ENCODE measurements at places on chromosomes 2 and 18.

- DNase-seq = no peak
Observed at GRCh38 chr2:218081695-218082094, 12.6 kb downstream of the RUFY4 start.

GRCh38 chr2:188450732-188451483 lies 159.2 kb downstream of the GULP1 start:
- DNase-seq = no peak

DNA sequence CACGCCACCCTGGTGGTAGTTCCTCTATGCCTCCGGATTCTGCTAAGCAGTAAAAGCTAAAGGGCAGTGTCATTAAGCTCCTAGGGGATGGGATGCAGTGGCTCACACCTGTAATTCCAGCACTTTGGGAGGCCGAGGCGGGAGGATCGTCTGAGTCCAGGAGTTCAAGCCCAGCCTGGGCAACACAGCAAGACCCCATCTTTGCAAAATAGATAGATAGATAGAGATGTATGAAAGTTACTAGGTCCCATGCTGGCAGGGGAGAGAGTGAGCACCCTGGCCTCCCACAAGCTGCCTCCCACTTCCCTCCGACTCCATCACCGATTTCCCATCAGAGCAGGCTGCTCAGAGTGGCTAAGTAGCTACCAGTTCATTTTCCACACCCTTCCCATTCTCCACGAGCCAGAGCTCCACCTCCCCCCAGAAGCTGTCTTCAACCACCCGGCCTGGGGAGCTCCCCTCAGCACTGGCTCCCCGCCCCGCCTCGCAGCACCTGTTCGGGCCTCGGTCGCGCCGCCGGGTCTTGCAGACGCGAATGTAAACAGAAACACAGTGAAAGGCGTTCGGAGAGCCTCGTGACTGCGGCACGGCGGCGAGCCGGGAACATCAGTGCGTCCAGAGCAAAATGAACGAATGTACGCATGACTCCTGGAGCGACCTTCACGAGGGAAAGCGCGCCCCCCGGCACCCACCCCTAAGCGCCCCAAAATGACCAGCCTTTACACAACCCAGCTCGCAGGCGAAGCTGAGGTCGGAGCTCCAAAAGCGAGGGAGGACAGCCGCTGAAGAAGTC lies 598 bp upstream of the CEP68 start:
- no peak for DNase-seq

- no peak for DNase-seq
Observed at GRCh38 chr2:224971214-224971613, 71.1 kb downstream of the DOCK10 start.

DNA sequence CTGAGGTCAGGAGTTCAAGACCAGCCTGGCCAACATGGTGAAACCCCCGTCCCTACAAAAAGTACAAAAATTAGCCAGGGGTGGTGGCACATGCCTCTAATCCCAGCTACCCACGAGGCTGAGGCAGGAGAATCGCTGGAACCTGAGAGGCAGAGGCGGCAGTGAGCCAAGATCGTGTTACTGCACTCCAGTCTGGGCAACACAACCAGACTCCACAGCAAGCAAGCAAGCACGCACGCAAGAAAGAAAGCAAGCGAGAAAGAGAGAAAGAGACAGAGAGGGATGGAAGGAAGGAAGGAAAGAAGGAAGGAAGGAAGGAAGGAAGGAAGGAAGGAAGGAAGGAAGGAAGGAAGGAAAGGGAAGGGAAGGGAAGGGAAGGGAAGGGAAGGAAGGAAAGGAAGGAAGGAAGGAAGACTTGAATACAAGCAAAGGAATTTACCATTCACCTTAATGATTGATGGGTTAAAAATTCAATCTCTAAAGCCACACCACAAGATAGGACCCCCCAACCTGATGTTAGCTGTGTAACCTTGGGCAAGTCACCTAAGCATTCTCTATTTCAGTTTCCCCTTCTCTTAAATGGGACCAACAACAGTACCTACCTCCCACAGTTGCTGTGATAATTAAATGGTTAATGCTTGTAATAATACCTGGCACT lies 181.7 kb downstream of the ATAD2B start:
- no peak for DNase-seq

- DNase-seq = no peak
Observed at GRCh38 chr2:37634914-37635503, 36.4 kb downstream of the CDC42EP3 start.

GRCh38 chr2:181890271-181890670 lies 1.3 kb upstream of the ITPRID2 start:
- DNase-seq = no peak

DNA sequence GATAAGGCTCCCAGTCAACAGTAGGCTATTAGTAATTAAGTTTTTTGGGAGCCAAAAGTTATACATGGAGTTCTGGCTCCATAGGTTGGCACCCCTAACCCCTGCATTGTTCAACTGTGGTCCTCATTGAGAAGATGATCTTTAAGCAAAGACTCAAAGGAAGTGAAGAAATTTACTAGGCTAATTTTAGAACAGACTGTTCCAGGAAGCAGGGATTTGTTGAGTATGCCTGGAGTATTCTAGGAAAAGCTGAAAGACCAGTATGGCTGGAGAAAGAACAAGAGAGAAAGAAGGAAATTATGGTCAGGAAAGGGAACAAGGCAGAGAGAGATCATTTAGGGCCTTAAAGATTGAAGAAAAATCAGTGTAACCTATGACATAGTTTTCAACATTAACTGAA lies 125.1 kb downstream of the PMAIP1 start:
- DNase-seq = no peak

DNA sequence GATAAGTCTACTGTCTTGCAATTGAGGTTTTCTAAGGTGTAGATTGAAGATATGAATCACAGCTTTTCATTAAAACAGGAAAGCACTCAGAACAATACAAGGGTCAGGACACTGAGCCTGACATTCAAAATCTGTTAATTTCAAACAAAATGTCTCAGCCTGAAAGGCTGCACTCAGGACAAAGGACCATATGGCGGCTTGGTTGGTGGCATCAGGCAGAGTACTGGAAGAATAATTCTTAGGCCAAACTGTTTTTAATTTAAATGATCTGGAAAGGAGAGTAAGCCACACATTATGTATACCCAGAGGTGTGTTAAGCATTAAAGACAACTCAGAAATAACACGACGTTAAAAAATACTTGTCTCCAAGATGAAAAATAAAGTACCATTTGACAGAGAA lies 85.9 kb downstream of the SKA1 start:
- no peak for DNase-seq

GRCh38 chr18:31702449-31702848 lies 18.1 kb upstream of the B4GALT6 start:
- no peak for DNase-seq

DNA sequence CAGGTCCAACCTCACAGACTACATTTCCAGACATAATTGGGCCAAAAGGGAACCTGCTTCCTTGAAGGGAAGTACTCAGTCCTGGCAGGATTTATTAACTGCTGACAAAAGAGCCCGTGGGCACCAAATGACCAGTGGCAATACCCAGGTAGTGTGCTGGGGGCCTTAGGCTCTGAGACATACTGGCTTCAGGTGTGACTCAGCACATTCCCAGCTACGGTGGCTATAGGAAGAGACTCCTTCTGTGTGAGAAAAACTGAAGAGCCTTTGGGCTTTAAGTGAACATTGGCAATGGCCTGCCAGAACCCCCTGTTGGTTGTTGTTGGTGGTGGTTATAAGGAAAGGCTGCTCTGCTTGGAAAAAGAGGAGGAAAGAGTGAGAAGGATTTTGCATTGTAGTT lies 401.8 kb downstream of the KCNJ3 start:
- no peak for DNase-seq

DNA sequence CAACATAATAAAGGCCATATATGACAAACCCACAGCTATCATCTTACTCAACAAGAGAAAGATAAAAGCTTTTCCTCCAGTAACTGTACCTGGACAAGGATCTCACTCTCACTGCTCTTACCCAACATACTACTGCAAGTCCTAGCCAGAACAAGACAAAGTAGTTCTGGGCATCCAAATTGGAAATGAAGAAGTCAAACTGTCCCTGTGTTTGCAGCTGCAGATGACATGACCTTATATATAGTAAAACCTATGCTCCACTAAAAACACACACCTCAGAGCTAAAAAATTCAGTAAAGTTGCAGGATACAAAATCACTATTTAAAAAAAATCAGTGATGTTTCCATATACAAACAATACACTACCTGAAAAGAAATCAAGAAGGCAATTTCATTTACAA lies 32.2 kb downstream of the USP34 start:
- DNase-seq = no peak

DNA sequence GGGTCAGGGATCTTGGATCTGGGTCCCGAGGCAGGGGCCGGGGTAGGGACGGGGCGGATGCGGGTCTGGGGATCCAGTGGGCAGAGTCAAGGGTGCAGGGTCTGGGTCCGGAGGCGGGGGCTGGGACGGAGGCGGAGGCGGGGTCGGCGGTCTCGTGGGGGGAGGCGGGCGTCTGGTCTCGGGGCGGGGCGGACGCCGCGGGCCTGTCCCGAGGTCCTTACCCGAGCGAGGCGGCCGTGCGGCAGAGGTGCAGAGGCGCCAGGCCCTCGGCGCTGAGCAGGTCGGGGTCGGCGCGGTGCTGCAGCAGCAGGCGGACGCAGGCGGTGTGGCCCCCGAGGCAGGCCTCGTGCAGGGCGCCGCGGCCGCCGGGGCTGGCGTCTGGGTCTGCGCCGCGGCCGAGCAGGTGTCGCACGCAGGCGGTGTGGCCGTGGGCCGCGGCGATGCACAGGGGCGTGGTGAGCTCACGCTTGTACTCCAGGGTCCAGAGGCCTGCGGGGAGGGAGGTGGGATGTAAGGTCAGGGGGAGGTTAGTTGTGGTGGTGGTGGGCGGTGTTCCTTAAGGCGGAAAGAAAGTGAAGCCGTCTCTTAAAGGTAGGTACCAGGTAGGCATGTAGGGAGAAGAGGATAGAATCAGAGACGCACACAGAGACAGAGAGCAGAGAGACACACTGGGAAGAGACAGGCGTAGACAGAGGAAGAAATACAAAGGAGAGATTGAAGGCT lies 26.6 kb downstream of the ASB18 start:
- no peak for DNase-seq

GRCh38 chr2:147174824-147175254 lies 670.0 kb upstream of the ACVR2A start:
- DNase-seq = no peak

All from dermis blood vessel endothelial cell (primary cell).